ENCODE measurements at places on chromosomes 3 and 15.

GRCh38 chr15:83100097-83100646 is 7.3 kb upstream of the TM6SF1 start:
- no peak for DNase-seq

GRCh38 chr15:34012461-34013028 is 26.5 kb downstream of the AVEN start:
- no peak for DNase-seq

DNA sequence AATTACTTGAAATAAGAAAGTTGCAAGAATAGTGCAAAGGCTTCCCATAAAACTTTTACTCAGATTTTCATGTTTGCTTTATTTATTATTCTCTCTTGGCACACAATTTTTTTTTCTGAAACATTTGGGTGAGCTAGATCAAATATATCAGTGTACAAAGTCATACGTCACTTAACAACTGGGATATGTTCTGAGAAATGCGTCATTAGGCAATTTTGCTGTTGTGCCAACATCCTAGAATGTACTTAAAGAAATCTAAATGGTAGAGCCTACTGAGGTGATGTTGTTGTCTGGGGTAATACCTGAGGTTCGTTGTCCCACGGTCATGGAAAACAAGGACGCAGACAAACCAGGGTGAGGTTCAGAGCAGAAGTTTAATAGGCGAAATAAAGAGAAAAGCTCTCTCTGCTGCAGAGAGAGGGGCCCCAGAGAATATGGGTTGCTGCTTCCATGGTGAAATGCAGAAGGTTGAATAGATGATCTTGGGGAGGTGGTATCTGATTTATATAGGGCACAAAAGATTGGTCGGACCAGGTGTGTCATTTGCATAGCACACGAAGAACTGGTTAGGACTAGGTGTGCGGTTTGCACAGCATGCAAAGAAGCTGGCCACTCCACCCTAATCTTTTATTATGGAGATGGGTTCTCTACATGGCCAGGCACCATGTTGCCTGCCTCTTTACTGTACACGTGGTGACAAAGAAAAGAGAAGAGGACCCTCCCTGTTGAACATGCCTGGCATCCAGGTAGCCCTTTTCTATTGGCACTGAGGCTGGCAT is 8.8 kb upstream of the GRAMD1C start:
- no peak for DNase-seq

DNA sequence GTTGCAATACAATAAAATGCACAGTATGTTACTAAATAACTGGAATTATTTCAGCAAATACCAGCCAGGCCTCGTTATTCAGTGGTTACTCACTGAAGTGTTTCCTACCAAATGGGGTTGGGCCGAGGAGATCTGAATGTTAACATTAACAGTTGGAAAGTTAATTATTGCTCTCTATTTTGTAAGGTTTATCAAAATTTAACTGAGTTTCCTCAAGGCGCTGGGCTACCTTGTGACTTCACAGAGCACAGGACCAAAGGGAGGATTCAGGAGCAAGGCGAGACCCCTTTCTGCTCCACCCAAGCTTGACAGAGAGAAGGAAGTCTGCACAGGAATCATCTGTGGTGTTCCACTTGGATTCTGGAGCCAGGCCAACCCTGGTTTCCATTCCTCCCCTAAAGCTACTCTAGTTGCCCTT is 21.6 kb downstream of the ADAMTS9 start:
- no peak for DNase-seq

DNA sequence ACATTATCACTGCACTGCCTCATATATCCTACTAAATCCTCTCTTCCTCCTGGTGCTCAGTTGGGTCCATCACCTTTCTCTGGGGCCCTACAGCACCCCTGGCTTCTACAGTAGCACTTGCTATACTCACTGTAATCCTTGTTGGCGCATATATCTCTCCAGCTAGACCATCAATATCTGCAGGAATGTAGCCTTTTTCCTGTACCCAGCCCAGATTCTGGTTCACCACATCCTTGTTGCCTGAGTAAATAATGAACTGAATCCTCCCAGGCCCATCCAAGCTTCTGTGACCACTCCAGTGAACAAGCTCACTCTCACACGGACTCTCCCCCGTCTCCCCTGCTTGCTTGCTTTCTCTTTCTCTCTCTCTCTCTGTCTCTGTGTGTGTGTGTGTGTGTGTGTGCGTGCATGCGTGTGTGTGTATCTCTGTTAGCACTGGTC is 62.5 kb upstream of the LIPC start:
- no peak for DNase-seq

- DNase-seq, result peak; percentile 87
Measured at GRCh38 chr15:90956274-90957030, 1.8 kb downstream of the RCCD1 start.

DNA sequence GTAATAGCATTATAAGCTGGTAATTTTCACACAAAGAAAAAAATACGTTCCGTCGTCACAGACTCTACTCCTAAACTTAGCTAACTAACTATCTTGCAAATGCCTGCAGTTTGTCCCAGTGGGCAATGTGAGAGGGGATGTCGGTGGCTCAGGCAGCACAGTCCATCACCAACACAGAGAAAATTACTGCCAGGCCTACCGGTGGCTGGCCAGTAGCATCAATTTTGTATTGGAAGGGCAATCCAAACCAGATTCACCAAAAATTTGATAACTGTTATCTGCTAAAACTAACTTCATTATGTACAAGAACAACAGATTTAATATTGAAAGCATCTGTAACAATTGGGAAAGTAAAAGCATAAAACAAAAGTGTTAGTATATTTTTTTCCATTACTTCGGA is 37.4 kb upstream of the RASA2 start:
- DNase-seq, result no peak

- no peak for DNase-seq
Measured at GRCh38 chr15:56160966-56161365, 82.7 kb downstream of the RFX7 start.

Data from GM13976 (cell line).